OCI-LY7 (cell line): ENCODE measurements at places on chromosomes 6 and 20. TPM values are rescaled to one million over a fixed set of nuclear protein-coding genes. Genes with fewer than 3 reads are reported as not detected.
A peak's percentile ranks its signal among the peaks of the same experiment; 100 is the strongest.

The STXBP5 gene
- total RNA-seq, result 14.1 and 15.4 TPM in 2 replicates

The CCDC170 gene
- total RNA-seq, result not detected in 2 replicates

The ENPP5 gene
- total RNA-seq, result 1.6 and 2.4 TPM in 2 replicates

The TGM2 gene
- 0.18 TPM in 1 of 2 replicates, not detected in the other for total RNA-seq

The CDSN gene
- total RNA-seq, result not detected in 2 replicates

The SIRPG gene
- total RNA-seq, result not detected in 2 replicates

The ZFP57 gene
- not detected in 2 replicates for total RNA-seq

The PSORS1C1 gene
- total RNA-seq, result not detected in 2 replicates

The SLC22A3 gene
- total RNA-seq, result not detected in 2 replicates

The STK38 gene
- 42.5 and 46.5 TPM in 2 replicates for total RNA-seq

The LY6G6F gene
- total RNA-seq, result not detected in 2 replicates

DNA sequence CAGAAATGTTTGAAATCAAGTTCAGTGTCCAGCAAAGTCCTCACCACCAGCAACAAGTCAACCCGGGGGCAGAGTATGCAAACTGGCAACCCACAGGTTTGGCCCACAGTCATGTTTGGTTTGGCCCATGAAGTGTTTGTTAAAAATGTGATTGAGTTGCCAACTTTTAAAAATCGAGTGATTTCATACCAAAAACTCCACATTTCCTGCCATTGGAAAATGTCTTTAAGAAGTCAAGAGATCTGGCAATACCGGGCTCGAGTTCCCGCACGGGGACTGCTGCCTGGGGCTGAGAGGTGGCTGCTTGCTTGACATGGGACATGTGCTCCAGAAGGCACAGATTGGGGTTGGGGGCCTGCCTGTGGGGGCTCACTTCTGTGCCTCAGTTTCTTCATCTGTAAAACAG is 36.1 kb downstream of the PREX1 start:
- no peak for DNase-seq

DNA sequence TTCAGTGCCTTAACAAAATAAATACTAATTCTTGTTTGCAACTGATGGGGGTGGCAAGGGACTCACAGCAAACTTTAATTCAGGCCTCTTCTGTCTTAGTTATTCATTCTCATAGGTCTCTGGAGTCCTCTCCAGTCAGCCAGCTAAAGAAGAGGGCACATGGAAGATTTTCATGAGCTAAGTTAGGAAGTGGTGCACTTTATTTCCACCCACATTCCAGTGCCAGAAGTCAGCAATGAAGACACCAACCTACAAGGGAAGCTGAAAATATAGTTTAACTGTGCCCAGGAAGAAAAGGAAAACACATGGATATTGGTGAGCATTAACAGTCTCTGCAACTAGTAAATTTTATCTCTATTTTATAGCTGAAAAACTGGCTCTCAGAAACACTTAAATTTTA is 16.7 kb upstream of the IRAK1BP1 start:
- DNase-seq, result no peak

- peak; percentile 25 for DNase-seq
Observed at GRCh38 chr6:43716099-43716498, 28.5 kb upstream of the MRPS18A start.

DNA sequence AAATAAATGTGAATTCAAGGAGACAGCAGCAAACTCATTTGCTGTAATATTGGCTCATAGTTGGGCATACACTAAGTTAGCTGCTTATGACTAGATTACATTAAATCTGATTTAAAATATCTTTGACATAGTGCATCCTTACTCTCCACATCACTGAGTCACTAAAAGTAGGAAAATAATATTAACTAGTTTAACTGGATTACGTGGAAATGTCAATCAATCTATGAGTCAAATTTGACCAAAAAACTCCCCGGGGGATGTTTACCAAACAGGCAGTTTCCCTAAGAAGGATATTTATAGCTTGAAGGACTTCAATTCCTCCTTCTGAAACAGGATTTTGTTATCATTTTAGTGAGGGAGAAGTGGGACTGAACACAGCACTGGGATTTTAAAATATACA is 366.5 kb downstream of the ESR1 start:
- DNase-seq, result no peak

DNA sequence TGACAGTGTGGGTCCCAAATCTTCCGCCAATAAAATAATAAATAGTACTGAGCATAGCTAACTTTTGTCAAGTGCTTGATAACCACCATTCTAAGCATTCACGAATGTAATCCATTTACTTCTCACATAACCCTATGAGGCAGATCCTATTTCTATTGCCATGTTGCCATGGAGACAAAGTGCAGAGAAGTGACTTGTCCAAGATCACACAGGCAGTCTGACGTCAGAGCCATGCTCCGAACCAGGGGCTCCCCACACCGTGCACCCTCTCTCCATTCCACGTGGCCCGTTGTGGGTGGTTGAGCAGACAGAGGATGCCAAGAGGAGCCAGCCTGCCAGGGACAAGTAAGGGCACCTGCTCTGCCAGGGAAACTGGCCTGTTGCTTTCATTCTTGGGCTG is 38.9 kb downstream of the CDH22 start:
- no peak for DNase-seq

- no peak for DNase-seq
Observed at GRCh38 chr6:44432726-44433125, 45.2 kb downstream of the CDC5L start.

- no peak for DNase-seq
Observed at GRCh38 chr6:121657972-121658371, 222.5 kb downstream of the GJA1 start.

DNA sequence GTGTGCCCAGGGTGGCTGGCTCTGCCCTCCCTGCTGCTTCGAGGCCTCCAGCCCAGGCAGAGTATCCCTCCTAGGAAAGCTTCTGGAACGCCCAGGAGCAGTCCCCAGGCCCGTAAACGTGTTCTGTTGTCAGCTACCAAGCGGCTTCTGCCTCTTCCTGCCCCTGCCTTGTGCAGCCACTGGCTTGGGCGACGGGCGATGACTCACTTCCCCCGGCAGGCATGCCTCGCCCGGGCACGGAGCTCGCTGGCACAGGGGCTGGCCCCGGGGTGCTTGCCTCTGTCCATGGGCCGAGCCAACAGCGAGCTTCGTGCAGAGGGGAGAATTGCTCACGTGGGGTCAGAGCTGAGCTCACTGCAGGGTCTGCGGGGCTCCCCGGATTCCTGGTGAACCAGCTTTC is 86.7 kb upstream of the THBS2 start:
- no peak for DNase-seq

- DNase-seq, result no peak
Observed at GRCh38 chr6:112744827-112745226, 397.7 kb downstream of the RFPL4B start.

DNA sequence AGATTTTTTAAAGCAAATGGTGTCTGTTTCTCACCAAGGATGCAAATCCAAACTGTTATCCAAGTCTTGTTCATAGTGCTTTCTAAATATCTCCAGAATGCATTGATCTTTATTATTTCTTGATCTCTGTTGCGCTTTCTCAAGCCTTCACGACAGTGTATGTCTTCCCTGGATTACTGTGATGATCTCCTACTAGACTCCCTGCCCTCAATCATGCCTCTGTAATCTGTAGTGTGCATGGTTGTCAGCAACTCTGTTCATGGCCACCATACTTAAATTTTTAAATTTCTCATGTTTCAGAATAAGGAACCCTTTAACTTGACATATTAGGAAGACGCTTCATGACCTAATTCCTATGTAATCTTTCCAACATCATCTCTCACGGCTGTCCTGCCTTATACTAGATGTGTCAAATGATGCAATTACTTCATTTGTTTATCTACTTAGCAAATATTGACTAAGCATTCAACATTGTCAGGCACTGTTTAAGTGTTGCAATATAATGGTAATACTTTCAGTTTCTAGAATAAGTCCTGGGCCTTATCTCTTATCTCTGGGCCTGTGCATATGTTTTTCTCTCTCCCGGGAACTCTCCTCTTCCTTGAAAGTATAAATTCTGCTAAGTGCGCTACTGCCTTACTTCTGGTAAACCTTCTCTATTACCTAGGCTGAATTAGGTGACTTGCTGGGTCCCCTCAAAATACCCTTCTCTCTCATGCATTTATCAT is 25.6 kb upstream of the AHI1 start:
- no peak for DNase-seq

GRCh38 chr20:59161721-59162120 is 1.9 kb upstream of the ZNF831 start:
- DNase-seq, result peak; percentile 24

DNA sequence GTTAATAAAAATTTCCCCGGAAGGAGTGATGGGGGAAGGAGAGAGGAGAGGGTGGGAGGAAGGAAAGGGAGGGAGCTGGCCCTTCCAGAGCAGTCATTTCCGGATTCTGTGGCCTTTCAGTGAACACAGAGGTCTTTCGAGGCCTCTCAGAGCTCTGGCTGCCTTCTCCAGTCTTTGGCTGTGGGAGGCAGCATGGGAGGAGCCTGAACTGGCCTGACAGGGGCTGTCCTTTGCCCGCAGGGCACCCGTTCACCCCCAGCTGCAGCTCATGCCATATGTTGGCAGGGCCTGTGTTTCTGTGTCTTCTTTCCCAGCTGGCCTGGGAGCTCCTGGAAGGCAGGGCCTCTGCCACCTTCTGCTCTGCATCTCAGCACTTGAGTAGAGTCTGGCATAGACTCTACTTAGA is 95.5 kb downstream of the PPP1R14C start:
- no peak for DNase-seq

- no peak for DNase-seq
Observed at GRCh38 chr6:153059757-153060156, 57.2 kb upstream of the MTRF1L start.

DNA sequence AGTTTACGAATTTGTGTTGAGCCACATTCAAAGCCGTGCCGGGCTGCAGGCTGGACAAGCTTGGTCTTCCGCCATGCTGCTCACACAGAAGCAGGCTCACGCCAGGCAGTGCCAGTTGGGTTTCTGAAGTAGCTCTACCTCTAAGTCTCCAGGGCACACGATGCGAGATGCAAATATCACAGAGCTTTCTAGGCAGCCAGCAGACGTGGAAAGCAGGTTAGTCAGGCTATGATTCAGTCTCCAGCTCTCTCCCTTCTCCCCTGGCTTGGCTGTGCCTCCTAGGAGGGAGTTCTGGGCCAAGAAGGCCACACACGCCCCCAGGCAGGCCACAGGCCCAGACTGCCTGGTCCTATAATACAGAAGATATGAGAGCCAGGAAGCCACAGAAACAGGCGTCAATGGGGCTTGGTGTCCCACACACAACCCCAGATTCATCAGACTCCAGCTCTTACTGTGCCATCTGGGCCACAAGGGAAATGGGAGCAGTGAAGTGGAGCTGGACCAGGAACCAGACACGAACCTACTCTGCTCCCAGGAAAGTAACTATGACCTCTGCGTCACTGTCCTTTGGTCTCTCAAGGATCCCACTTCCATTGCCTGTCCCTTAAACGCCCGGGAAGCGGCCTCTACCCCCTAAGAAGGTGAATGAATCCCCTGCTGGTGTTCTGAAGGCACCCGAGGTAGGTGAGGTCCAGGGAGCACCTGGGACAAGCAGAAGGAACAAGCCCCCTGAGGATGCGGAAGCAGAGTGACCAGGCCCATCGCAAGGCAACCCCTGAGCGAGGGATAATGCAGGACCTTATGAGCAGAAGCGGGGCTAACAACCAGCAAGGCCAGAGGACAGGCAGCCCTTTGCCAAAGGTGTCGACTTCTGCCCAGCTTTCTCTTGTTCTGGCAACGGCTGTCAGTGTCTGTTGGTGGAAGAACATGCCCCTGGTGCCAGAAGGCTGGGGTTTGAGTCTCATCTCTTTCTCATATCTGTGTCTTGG is 61.2 kb downstream of the GFOD1 start:
- peak; percentile 34 for DNase-seq

GRCh38 chr20:40982415-40983145 is 46.0 kb upstream of the TOP1 start:
- DNase-seq, result peak; percentile 87

- DNase-seq, result no peak
Observed at GRCh38 chr6:73577676-73578075, 56.8 kb upstream of the EEF1A1 start.

DNA sequence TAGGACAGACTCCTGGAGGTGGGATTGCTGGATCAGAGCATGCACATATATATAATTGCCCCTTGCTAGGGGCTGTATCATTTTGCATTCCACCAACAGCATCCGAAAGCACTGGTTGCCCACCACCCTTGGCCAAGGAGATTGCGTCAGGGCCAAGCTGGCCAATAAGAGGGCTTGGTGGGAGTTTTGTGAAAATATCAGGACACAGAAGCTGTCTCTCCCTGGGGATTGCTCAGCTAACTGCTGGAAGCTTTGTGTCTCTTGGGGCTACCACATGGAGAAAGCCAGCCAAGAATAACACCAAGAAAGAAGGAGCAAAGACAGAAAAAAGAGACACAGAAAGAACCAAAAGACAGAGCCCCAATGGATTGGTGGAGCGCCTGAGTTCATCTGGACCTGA is 90.6 kb upstream of the RALGAPA2 start:
- no peak for DNase-seq

DNA sequence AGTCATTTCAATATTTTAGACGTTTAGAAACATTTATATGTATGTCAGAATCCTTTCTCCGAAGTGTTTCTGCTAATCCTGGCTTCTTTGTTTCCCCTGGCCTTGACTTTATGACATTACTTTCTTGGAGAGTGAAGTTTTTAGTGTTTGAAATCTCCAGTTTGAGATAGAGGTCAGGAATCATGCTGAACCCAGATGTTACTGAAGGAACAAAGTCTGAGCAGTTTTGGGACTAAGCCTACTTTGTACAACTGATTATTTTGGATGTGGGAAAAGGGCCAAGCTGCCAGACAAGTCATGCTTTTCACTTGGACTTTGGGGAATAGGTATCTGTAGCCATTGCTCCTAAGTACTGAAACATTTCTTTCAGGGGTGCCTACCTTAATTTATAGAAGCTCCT is 2.3 kb downstream of the RNF144B start:
- no peak for DNase-seq

- DNase-seq, result peak; percentile 76
Observed at GRCh38 chr20:20466341-20466879, 98.5 kb downstream of the INSM1 start.

GRCh38 chr6:104306211-104306610 is 553.5 kb downstream of the HACE1 start:
- no peak for DNase-seq

DNA sequence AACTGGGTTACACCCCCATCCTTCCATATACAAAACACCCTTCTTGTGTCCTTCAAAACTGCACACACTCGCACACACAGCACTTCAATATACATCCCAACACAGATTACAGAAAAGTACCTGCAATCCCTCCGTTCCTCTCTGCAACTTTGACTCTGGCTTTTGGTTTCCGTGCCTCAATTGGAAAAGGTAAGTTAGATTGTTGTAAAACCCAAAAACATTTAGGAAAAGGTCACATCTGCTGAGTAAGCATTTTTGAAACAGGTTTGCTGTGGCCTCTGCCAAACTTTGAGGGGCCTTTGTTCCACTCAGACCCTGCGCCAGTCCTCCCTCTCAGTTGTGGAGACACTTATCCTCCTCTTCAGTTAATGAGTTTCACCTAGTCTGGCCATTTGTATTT is 4.2 kb downstream of the NKX2-4 start:
- no peak for DNase-seq

- DNase-seq, result no peak
Observed at GRCh38 chr6:40044196-40044595, 109.9 kb upstream of the MOCS1 start.
